ENCODE measurements at places on chromosomes 12 and 14.

DNA sequence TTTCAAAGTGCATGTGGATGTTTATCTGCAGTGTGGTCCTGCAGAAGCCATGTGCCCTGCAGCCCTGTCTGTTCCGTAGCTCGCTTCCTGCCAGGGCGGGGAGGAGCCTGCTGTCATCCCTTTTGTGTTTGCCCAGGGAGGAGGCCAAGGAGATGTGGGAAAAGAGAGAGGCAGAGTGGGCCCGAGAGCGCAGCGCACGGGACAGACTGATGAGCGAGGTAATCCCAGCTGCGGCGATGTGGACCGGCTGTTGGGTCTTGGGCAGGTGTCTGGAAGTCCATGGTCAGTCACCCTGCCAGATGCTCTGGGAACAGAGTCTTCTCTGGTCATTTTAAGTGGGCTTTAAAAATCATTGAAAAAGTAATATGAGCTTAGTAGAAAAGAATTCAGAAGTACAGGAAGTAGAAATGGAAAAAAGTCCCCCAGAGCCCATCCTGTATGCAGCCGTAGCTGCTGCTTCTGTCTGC lies 12.8 kb downstream of the TCHP start:
- no peak for DNase-seq

DNA sequence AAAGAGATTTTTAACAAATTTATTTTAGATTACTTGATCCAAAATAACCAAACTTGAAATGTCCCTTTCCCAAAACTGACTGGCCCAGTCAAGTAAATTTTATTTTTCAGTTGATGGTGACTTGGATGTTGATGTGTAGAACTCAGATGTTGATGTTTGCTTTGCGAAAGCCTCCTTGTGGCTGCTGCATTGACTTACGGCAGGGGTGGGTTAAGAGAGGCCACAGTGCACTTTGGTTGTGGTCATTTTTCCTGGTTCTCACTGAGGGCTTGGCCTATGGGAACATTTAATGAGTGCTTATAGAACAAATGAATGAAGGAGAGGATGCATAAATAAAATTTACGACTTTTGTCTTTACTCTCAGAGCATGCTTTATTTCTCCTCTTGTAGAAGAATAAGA lies 52.6 kb downstream of the SLCO1B3 start:
- DNase-seq = no peak

DNA sequence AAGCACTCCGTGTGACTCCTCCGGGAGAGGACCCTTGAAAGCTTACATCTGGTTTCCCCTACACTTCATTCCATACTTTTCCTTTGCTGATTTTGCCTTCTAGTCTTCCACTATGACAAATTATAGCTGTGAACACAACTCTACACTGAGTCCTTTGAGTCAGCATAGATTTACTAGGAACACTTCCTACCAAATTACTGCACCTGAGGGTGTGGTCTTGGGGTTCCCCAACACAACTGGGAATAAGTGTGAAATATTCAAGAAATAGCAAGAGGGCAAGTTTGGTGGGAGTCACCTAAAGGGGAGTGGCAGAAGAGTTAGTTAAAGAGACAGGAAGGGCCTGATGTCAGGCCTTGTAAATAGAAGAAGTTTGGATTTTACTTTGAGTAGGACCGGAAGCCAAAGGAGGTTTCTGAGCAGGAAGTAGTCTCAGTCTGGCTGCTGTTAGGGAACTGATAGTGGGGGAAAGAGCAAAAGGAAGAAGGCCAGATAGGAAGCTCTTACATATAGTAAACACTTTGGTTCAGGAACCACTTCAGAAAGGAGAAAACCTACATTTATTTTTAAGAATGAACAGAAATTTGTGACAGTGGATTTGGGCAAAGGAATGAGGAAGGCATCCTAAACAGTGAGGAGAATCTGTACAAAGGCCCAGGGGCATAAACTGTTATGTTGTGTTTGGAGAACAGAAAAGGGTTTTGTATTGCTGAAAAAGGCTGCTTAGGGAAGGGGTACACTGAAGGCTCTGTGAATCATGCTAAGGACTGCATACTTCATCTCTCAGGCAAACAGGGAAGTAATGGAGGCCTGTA lies 14.2 kb downstream of the SEL1L start:
- DNase-seq = no peak

DNA sequence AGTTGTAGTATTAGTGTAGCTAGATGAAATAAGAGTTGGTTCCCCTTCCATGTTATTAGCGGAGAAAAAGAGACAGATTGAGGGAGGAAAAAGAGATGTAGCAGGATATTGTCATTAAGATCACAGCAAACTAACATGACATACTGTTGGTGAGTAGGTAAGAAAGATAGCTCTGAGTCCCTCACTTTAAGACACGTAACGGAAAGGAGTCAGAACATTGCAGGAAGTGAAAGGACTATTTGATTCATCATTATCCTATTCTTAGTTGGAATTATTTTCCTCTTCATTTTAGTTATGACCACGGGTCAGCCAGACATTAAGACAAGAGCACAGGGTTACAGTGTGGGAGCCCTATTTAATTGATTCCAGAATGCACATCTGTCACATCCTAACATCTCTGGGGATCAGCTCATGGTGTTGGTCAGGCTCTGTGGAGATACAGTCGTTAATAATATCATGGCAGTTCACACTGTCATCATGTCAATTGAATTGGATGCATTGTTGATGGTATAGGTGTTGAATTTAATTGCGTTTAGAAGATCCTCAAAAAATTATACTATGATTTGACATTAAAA lies 55.0 kb downstream of the TMX1 start:
- no peak for DNase-seq

DNA sequence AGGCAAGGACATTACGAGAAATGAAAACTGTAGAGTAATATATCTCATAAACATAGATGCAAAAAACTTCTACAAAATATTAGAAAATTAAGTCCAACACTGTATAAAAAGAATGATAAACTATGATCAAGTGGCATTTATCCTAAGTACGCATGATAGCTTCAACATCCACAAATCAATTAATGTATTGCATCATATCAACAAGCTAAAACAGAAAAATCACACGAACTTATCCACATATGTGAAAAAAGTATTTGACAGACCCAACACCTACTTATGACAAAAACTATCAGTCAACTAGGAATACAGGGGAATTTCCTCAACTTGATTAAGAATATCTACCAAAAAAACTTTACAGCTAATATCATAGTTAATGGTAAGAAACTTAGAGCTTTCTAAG lies 129.9 kb upstream of the ALG10 start:
- no peak for DNase-seq

All from activated CD8-positive, alpha-beta memory T cell treated with anti-CD3 and anti-CD28 coated beads for 48 hours (primary cell).